Brain (organoid and tissue), 16 donors: ENCODE measurements at places on chromosomes 11 and 22. TPM values are rescaled to one million over a fixed set of nuclear protein-coding genes. Genes with fewer than 3 reads are reported as not detected.
A peak's percentile ranks its signal among the peaks of the same experiment; 100 is the strongest.

Gene OR52I1
- polyA plus RNA-seq: not detected

- DNase-seq: peak; percentile 65
These were observed 748 bp downstream of the RAB30 start for GRCh38 chr11:83070731-83071566.

GRCh38 chr22:43470941-43471585 is 59.2 kb downstream of the MPPED1 start:
- no peak for DNase-seq

GRCh38 chr22:25390297-25391240 is 171.1 kb downstream of the CRYBB2 start:
- DNase-seq: peak; percentile 20

DNA sequence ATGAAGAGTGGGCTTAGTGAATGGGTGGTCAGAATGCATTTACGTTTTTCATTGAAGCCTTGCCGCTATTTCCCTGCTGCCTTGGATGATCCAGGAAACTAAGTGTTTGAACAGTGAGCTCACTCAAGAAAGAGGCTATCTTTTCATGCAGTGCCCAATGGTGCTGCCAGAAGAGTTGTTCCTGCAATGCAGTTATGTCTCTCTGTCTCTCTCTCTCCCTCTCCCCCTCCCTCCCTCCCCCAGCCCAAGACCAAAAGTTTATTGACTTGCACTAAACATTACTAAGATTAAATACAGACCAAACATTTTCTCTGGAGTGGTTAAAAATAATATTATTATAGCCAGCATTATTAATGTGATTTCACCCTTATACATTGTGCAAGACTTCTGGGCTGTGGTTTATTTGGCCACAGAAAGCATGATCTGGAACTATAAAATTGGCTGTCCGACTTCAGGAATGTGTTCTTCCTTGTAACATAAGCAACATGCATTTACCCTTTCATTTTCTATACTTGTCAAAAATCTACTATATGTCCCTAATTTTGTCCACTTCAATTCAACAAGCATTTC is 6.6 kb upstream of the FUT4 start:
- peak; percentile 52 for DNase-seq

DNA sequence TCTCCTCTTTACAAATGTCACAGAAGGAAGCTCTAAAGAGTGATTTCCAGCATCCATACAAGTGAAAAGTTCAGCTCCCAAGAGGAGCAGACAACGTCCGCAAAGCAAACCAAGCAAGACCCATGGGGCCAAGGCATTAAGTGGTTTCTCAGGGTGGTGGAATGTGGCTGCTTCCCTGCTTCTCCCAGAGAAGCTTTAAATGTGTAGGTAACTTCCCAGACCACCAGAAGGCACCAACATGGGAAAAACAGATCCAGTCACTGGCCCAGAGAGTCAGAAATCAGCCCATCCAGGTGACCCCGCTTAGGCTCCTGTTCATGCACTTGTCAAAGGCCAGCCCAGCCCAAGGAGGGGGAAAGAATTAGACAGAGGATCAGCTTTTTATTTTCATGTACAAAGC is 13.3 kb upstream of the PHF21A start:
- no peak for DNase-seq

DNA sequence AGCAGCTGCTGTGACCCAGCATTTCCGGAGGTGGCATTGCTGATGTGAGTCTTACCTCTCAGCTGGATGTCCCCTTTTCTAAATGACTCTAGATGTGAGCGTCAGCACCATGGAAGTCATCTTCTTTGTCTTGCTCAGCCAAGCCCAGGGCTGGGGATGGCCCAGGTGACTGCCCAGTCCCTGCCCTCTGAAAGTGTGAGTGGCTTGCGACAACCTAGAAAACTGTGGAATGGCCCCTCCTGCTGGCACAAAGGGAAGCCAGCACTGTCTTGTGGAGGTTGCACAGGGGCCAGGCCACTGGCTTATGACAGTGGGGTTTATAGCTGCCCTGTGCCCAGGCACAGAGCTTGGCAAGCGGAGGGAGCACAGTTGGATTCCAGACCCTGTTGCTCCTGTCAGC is 6.2 kb downstream of the TUB start:
- no peak for DNase-seq

Gene SRRD
- polyA plus RNA-seq: 17.2 TPM

Gene GSC2
- not detected for polyA plus RNA-seq

DNA sequence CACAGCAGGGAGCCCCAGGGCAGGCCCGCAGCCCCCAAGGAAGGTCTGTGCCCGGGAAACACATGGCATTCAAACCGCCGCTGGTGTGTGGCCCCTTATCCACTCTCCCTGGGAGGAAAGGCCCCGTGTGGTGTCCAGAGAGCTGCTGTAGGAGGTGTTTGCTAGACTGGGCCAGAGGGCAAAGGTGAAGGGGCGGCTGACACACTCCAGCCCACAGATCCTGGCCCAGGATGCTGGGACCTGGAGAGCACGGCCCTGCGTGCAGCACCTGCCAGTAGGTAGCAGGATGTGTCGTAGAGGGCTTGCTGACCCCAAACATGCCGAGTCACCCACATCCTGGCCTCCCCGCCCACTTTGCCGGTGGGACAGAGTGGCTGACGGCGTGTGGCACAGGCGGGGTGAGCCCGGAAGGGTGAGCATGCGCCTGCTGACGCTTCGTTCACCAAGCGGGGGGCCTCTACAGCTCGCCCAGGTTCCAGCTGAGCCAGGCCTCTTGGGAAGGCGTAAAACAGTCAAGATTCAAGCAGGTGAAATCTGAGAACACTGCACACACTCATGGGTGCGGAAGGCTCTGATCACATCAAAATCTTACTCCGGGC is 11.0 kb downstream of the OSBPL5 start:
- DNase-seq: no peak

GRCh38 chr22:27251563-27251962 is 550.0 kb downstream of the MN1 start:
- no peak for DNase-seq

Gene GAB4
- polyA plus RNA-seq: not detected

Gene MAP6
- 171 TPM for polyA plus RNA-seq

Gene CYB5R2
- 18.2 TPM for polyA plus RNA-seq

DNA sequence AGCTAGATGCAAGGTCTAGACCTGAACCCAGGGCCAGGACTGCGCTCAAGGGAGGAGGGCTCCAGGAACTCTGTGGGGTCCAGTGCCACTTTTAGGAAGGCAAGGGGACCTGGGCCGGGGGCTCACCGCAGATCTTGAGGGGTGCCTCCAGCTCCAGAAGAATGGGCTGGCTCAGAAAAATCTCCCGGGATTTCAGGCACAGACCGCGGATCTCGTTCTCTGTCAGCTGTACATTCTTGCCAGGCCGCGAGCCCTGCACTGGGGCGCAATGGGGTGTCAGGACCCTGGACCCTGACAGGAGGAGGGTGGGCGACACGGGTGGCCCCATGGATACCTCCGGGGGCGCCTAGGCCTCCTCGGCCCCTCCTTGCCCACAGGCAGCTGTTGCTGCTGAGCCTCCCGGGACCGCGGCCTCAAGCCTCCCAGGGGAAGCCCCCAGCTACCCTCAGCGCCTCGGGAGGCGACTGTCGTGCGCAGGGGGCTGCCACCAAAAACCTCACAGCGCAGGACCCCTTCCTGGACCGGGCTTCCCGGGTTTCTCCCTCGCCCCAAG is 640 bp downstream of the PPP1CA start:
- DNase-seq: no peak

Gene NTM
- 92.8 TPM for polyA plus RNA-seq

Gene ABCC8
- 12.4 TPM for polyA plus RNA-seq

- DNase-seq: no peak
These were observed 91.4 kb upstream of the BIRC3 start for GRCh38 chr11:102225689-102226568.
